Coronary artery (tissue), 2 donors: ENCODE measurements at places on chromosomes 5 and 9.

DNA sequence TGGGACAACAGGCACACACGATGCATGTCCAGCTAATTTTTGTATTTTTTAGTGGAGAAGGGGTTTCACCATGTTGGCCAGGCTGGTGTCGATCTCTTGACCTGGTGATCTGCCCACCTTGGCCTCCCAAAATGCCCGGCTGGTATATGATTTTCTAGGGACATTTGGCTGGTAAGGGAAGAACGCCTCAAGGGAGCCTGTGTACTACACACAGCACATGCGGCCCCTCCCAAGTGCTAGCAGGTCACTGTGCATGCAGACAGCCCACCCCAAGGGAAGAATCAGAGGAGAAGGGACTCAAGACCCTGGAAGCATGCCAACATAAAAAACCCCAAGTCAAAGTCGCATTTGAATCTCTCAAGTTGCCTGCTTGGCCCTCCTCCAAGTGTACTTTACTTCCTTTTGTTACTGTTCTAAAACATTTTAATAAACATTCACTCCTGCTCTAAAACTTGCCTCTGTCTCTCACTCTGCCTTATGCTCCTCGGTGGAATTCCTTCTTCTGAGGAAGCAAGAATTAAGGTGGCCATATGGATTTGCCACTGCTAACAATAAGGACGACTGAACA lies 24.3 kb upstream of the OTULINL start:
- DNase-seq = no peak

DNA sequence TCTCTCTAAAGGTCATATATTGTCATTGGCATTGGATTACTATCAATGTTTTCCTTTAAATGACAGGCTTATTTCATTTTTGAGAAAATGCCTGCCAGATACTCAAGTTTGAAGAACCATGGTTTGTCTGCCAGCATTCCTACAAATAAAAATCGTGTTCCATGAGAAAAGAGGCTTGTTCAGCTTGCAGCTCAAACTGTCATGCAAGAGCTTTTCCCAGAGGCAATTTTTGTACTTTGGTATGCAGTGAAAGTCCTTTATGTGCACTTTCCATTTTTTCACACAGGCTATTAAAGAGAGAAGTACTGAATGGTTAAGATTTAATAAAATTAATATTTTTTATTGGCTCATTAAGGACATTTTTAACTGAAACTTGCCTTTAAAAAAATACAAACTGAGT lies 110.4 kb downstream of the FBXO4 start:
- DNase-seq = no peak

- DNase-seq = peak; percentile 75
Measured at GRCh38 chr9:106864373-106865143, 1.6 kb downstream of the ZNF462 start.

- DNase-seq = no peak
Measured at GRCh38 chr5:90546216-90546837, 12.3 kb upstream of the ADGRV1 start.

GRCh38 chr9:7304627-7304995 lies 495.0 kb downstream of the DMAC1 start:
- no peak for DNase-seq

DNA sequence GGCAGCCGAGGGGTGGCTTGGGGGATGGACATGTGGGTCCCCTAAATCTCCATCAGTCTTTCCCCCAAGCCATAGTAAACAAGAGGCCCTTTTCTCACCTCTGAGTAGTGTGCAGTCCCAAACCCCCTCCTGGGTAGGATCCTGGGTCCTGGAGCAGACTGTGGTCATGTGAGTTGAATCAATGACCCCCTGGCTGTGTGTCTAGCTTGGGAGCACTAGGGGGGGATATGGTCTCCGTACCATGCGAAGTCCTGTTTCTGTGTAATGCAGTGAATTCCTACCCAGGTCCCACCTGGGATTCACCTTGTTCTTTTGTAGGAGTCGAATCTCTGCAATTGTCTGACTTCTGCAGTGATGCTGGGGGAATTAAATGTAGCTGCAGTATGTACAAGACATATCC lies 66.2 kb downstream of the FGF18 start:
- no peak for DNase-seq

GRCh38 chr9:86763791-86764190 lies 183.5 kb downstream of the GAS1 start:
- no peak for DNase-seq

DNA sequence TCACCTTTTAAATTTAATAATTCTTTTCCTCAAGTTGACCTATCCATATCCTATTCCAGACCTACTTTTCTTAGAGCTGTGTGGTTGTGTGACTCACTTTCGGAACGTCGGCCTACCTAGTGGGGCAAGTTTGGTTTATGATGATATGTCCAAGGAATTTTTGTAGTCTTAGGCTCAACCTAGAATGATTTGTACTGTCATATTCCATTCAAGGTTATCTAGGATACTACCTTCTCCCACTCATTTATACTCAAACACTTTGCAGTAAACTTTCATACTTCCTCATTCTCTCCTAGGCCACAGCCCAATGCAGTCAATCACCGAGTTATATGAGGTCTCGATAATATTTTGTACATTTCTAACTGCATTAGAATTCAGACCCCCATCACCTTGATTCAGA lies 61.9 kb downstream of the PIK3R1 start:
- no peak for DNase-seq

DNA sequence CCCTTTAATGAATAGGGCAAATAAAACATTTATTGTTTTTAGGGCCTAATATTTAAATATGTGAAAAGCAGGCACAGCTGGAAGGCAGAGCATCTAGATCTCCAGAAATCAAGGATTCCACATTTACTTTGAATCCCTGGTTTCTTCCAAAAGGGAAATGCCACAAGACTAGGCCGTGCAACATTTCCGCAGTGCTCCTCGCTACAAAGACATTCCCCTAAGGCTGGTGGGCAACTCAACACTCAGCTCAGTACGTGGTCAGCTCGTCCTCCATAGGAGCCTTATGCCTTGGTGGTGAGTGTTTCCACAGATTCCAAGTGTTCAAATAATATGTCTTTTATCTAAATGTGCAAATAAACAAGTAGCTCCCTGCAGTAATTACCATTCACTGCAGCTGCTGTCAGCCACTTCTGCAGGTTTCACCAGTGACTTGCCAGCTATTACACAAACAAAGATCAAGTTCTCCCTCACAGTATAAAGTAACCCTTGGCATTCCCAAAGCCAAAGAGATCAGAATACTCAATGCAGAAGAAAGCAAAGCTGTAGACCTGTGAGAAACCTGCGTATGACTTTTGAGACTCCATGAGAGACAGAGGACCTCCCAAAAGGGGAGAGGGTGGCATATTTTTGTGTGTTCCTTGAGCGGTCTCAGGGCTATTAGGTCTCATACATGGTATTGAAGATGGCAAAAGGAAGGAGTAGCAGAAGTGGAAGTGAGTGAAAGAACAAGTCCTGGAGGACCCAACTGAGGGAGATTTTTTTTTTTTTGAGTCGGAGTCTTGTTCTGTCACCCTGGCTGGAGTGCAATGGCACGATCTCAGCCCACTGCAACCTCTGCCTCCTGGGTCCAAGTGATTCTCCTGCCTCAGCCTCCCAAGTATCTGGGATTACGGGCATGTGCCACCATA lies 38.0 kb upstream of the TENT2 start:
- DNase-seq = no peak

DNA sequence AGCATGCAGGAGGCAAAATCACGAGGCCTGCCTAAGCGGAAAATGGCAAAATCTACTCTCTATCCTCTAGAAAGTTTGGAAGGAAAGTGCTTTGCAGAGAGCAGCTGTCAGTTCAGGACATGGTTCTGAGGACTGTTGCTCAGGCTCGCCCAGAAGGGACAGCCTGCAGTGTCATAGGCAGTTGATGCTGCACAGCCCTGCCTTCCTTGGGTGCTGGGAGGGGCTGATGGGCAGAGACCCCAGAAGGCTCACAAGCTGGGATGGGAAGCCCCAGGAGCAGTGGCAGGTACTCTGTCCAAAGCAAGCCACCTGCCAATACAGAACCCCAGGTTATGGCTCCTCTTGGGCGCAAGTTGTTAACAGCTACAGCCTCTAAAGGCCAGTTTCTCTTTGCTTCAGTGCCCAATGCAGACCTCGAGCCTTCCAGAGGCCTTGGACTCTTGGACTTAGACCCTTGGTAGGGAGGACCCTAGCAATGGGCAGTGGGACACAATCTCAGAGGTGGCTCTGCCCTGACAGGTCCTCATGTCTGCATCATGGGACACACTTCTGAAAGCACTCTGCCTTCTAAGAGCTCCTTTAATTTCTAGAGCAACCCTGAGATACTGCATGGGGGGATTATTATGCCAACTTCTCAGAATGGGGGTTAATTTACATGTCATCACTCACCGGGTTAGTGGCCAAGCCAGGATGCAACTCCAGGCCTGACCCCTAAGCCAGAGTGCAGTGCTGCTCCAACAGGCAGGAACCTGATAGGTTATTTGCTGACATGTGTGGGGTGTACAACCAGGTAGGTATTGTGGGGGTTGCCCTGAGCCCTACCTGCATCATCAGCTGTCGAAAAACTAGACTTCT lies 57.1 kb downstream of the MACROH2A1 start:
- DNase-seq = no peak

DNA sequence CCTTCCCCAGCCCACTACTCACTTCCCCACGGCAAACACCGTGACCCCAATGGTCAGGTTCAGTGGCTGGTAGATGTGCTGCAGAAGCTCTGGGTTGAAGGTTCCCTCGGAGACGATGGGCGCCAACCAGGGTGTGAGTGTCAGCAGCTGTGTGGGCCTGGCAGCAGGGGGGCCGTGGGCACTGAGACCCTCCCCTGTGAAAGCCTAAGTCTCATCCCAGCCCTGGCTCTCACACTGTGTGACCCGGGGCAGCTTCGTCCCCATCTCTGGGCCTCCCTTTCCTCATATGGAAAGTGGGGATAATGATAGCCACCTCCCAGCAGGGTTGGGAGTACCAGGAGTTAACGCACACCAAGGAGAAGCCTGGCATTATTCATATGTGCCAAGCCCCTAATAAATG lies 8.6 kb downstream of the GBGT1 start:
- DNase-seq = no peak

DNA sequence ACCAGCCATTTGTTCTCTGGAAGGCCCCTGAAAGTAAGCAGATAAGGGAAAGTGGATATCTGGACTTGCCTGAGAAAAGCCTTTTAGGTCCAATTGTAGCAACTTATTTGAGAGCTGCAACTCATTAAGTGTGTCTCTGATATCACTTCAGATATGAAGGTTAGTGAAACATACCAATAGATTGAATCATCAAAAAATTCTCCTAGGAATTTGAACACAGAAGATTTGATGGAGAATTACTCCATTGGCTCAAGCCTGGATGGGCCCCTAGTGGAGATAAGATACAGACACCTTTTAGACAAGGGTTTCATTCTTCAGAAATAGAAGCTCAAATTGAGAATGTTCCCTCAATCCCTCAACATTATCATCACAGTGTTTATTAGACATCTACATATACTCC lies 356.7 kb downstream of the NDUFS4 start:
- DNase-seq = no peak

DNA sequence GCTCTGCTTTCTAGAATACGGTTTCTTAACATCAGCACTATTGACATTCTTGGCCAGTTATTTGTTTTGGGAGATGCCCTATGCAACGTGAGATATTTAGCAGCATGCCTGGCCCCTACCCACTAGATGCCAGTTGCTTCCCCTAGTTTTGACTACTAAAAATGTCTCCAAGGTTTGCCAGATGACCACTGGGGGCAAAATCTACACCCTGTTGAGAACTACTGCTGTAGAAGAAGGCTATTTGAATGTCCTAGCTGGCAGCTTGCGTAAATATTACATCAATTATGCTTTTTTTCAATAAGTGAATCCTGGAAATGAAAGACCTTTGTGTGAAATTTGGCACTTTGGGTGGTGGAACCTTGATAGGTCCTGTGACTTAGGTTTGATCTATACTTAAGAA lies 5.0 kb downstream of the NCBP1 start:
- DNase-seq = no peak

DNA sequence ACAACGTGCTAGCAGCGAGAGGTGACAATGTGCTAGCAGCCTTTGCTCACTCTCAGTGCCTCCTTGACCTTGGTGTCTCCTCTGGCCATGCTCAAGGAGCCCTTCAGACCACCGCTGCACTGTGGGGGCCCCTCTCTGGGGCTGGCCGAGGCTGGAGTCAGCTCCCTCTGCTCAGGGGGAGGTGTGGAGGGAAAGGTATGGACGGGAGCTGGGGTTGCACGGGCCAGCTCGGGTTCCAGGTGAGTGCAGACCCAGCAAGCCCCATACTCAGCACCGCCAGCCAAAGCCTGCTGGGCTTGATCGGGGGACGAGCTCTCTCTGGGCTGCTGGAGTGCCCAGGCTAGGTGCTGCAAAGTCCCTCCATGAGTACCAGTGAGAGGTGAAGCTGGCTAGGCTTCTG lies 180.2 kb downstream of the TRIM36 start:
- no peak for DNase-seq

- no peak for DNase-seq
Measured at GRCh38 chr9:30015073-30015472, 2369.4 kb upstream of the ACO1 start.

- DNase-seq = no peak
Measured at GRCh38 chr5:1777281-1778137, 22.1 kb downstream of the MRPL36 start.
